ENCODE measurements at places on chromosomes 13 and 19. TPM values are rescaled to one million over a fixed set of nuclear protein-coding genes. Genes with fewer than 3 reads are reported as not detected.

DNA sequence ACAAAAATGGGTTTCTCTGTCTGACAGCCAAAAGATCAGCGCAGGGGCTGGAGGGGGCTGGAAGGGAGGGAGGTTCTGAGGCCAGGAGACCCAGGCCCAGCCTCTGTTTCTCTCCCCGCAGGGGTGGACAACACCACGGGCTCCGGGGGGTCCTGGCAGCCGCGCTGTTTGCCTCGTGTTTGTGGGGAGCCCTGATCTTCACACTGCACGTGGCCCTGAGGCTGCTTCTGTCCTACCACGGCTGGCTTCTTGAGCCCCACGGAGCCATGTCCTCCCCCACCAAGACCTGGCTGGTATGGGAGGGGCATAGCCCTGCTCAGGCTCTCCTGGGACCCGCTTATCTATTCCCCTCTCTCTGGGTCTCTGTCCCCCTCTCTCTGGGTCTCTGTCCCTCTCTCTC lies 9.6 kb downstream of the CPT1C start:
- no peak for DNase-seq

- no peak for DNase-seq
Observed at GRCh38 chr13:47146991-47147811, 250.3 kb upstream of the HTR2A start.

DNA sequence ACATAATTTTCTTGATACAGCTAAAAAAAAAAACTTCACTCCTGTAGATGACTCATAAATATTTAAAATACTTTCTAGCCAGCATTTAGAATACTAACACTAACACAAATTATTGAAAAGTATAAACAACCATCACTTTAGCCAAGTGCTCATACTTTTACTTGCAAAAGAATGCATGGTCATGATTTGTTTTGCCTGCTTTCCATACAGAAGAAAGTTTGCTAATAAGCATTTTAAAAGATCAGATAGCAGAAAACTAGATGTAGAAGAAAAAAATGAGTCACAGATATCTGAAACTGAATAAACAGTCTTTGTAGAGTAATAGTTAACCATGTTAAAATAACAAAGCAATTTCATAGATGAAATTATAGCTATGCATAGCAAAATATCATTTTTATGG lies 2280.4 kb upstream of the PCDH20 start:
- DNase-seq, result no peak

The PLVAP gene
- 95.8 TPM for total RNA-seq
